ENCODE measurements at places on chromosomes 11 and 22.

GRCh38 chr11:14902650-14903350, 10.8 kb upstream of the CYP2R1 start:
- DNase-seq: peak; percentile 58

DNA sequence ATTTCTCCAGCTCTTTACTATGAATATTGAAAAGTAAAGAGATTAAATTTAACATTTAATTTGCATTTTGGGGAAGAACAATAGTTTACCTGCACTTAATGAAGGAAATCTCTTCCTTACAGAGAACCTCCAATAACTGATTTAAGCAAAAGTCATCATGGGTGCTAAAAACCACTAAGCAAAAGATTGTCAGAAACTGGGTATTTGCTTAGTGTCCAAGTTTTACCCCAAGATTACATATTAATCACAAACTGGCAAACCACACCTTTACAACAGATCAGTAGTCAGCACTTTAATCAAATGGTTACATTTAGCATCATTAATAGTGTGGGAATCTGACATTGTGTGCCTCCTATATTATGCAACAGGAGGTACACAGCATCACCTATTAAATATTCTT, 2.7 kb downstream of the ZBTB44 start:
- no peak for DNase-seq

- DNase-seq: no peak
Observed at GRCh38 chr11:92837595-92837994, 131.9 kb upstream of the MTNR1B start.

DNA sequence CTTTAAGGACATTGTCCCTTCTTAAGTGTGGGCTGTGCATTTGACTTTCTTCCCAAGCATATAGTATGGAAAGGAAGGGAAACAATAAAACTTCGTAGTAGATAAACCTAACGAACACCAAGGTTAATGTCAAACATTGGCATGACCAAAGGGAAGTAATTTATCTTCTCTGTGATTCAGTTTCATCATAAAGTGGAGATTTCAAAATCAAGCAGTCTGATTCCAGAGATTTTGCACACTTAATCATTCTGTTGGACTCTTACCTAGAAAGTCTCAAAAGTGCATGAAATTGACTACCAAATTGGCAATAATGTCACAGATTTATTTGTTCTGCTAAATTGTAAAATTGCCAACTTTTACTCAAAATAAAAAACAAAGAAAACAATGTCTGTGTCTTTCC, 559.7 kb downstream of the JRKL start:
- DNase-seq: no peak

GRCh38 chr11:78300108-78300839, 111.6 kb downstream of the USP35 start:
- DNase-seq: no peak

GRCh38 chr22:20463324-20464095, 25.9 kb upstream of the SCARF2 start:
- DNase-seq: no peak

DNA sequence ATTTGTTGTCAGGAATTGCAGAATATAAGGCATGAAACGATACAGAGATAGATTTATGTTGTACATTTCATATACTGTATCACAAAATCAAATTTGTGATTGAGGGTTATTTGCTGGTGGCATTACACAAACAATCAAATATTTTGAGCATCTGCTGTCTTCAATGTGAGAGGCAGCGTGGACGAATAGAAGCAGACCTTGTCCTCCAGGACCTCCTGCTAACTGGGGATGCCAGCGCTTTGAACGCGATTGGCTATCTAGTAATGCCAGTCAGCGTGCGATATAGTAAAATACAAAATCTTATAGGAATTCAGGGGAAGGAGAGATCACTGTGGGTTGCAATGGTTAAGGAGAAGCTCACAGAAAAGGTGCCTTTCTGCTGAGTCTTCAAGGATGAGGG, 631 bp upstream of the SNX19 start:
- no peak for DNase-seq

GRCh38 chr22:38272373-38273134, at the start of gene TMEM184B:
Gene TMEM184B (minus strand): TSS chr22:38273010. CDS start chr22:38247961, 25,049 bp downstream.
- DNase-seq: peak; percentile 49
